Liver (tissue), 10 donors: ENCODE measurements at places on chromosomes 13 and 19. TPM values are rescaled to one million over a fixed set of nuclear protein-coding genes. Genes with fewer than 3 reads are reported as not detected.

GRCh38 chr13:43057653-43058317 is 34.4 kb downstream of the DNAJC15 start:
- no peak for DNase-seq

DNA sequence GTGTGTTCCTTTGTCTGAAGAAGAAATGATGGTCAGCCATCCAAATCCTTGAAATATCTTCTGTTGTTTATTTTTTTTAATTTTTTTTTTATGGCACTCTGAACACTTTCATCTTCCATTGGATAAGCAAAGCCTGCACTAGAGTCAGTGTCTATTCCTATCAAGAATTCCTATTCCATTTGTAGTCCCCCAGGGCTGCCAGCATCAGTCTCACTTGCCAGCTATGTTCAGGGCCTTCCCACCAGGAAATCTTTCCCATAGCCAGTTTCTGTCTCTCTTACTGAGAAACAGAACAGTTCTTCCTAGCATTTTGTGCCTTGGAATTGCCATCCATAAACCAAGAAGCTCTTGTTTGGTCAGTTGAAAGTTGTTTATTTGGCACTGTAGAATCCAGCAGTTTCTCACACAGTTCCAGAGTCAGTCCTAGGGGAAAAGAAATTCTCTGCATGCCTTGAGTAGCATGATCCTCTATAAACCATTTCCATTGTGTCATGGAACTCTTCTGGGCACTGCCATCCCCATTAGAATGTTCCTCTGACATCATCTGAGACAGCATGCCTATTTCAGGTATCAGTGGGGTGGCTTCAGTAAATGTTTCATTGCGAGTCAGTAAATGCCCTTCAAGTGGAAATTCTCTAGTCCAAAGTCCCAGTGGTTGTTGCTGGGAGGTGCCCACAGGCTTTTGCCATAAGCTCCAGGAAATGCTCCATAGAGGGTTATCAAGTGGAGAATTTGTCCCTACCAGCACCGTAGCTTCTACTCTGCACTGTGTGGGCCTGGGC is 18.7 kb upstream of the SPRYD7 start:
- DNase-seq, result no peak

DNA sequence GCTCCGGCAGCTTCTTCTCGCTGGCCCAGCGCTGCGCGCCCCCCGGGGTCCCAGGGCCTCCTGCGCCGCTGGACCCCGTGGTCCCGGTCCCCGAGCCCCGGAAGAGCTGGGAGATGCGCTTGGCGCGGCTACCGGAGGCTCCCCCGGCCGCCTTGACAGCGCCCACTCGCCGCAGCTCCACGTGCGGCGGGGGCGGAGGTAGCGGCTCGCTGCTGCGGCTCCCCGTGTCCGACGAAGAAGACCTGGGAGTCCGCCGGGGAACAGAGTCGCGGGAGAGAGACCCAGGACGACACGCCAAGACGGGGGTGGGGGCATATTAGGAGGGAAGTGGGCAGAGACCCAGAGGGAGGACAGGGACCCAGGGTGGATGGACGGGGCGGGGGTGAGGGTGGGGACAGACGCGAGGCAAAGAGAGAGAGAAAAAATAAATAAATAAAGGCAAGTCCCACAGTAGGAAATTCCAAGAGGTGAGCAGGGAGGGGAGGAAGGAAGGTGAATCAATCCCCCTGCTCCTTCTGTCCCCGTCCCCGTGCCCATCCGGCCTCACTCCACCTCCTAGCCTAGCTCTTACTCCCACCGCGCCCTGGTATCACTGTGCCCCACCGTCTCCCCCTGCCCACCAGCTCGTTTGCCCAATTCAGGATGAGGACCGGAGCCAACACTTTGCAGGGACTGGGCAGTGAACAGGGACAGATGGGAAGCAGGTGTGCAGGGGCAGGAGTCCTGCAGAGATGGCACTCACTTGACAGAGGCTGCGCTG is 826 bp downstream of the RASIP1 start:
- peak; percentile 34 for DNase-seq

- no peak for DNase-seq
Measured at GRCh38 chr13:34155931-34156607, 338.1 kb downstream of the RFC3 start.

GRCh38 chr19:4504891-4505569 is 13.3 kb downstream of the PLIN4 start:
- DNase-seq, result no peak

- peak; percentile 47 for DNase-seq
Measured at GRCh38 chr13:40794414-40795368, 5.3 kb downstream of the SLC25A15 start.

DNA sequence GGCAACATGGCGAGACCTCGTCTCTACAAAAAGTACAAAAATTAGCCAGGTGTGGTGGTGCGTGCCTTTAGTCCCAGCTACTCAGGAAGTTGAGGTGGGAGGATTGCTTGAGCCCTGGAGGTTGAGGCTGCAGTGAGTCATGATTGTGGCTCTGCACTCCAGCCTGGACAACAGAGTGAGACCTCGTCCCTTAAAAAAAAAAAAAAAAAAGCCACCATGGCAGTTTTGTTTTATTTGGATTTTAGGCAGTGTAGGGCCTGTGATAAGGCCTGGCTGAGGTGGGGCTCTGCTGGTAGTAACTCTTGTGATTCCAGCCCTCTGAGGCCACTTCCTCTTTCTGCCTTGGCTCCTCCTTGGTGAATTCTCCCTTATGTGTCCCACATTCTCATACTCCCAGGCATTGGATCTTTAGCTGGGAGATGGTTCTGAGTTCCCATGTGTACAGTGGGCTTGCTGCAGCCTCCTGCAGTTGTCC is 39.2 kb downstream of the GATAD2A start:
- DNase-seq, result no peak

- no peak for DNase-seq
Measured at GRCh38 chr19:3110126-3110825, 16.1 kb downstream of the GNA11 start.

GRCh38 chr19:38693380-38694223 is 46.2 kb downstream of the ACTN4 start:
- no peak for DNase-seq

- DNase-seq, result no peak
Measured at GRCh38 chr13:110403315-110403714, 96.2 kb downstream of the COL4A2 start.

DNA sequence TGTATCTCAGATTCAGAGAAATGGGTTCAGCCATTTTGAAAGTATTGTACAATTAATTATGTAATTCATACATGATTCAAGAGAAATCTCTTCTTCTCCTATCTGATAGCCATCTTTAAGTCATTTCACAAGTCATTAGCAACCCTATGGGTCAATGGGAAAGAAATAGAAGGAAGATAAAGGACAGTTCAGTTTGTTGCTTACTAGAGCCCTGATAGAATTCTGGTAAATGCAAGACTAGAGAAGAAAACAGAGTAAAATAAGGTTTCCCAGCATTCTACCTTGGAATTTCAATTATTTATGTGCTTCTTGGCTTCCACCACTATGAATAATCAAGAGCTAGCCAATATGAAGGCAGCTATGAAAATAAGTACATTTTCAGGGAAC is 117.7 kb downstream of the LHFPL6 start:
- DNase-seq, result no peak

DNA sequence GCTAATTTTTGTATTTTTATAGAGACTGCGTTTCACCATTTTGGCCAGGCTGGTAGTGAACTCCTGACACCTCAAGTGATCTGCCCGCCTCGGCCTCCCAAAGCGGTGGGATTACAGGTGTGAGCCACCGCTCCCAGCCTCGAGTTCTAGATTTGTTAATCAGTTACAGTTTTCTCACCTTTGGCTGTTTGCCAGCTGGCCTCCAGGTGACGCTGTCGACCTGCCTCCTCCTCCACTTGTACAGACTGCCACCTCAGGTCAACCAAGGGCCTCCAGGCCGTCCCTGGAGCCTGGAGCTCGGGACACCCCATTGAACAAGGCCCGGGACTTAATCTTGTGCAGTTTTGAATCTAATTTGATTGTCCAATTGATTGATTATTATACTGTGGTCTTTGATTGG is 45.5 kb downstream of the IER2 start:
- DNase-seq, result peak; percentile 68

GRCh38 chr19:18710186-18710585 is 26.7 kb downstream of the CRTC1 start:
- no peak for DNase-seq

- no peak for DNase-seq
Measured at GRCh38 chr19:58037927-58038687, 4.3 kb downstream of the ZSCAN1 start.

DNA sequence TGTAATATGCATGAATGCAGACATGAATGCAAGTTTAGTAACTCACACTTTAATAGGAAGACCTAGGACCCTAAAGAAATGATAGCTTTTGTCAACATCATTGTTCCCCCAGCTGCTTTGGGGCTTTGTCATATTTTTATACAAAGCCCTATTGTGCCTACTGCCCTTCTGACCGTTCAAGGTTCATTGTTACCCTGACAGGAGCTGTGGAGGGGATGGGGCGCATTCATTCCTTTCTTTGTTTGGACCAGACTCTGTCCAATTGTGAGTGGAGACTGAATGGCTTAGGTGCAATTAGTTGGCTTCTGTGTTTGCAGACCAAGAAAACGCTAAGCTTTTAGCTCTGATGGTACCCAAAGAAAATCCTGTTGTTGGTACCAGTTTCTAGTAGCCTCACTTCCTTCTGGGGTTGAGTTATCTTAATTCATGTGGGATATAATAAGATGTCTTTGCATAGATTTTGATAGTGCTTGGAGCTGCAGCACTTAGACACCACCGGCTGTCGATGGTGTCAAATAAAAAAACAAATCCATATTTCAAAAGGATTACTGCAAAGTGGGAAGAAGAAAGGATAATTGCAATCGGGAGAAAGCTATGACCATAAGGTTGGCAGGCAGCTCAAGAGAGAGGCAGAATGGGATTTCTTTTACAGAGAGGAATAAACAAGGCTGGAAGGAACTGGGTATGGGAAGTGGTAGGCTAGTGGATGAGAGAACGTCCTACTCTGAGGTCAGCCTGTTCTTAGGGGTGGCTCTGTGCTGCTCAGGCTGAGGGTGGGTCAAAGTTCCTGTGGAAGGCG is 133.9 kb upstream of the TMTC4 start:
- no peak for DNase-seq

GRCh38 chr19:47226426-47227351 is 4.3 kb downstream of the BBC3 start:
- DNase-seq, result peak; percentile 63

DNA sequence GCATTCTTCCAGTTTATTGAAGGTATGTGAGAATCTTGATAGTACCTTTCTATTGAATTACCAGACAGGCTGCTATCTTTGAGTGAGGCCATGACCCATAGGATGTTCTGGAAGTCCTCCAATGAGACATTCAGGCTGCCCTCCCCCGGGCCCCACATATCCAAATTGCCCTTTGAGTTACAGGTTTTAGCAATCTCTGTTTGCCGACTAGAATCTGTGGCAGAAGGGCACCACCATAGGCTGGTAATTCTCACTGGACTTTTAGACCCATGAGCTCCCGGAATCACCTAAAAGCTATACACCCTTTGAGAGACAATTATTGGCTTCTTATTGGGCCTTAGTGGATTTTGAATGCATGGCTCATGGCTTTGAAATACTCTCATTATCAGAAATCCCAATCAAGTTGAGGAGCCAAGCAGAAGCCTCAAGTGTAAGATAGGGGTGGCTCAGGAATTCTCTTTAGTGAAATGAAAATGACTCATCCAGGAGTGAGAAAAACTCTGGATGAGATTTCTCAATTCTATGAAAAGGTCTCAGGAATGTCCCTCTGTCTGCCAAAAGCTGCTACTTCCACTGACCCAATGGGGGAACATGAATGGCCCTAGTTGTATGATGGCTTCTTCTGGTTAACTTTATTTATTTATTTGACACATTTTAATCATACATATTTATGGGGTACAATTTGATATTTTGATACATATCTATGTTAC is 172.1 kb upstream of the CSNK1A1L start:
- DNase-seq, result no peak

GRCh38 chr19:10662384-10663251 is 8.5 kb downstream of the ILF3 start:
- no peak for DNase-seq

GRCh38 chr13:26895081-26895807 is 134.7 kb upstream of the GPR12 start:
- no peak for DNase-seq

GRCh38 chr13:109154966-109155761 is 525.8 kb downstream of the MYO16 start:
- DNase-seq, result no peak

DNA sequence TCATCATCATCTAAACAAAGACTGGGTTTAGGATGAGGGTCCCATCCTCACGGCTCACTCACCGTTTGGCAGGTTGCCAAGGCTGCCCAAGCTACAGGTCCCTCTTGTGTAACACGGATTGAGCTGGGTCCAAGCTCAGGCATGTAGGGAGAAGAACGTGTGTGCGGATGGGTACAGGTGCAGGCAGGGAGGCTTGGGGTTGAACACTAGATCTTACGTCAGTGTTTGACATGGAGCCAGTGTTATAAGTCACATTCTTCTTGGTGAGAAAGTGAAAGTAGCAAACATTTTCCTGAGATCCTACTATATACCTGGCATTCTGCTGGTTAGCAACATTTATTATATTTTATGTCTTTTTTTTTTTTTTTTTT is 136.8 kb upstream of the RNF113B start:
- no peak for DNase-seq

DNA sequence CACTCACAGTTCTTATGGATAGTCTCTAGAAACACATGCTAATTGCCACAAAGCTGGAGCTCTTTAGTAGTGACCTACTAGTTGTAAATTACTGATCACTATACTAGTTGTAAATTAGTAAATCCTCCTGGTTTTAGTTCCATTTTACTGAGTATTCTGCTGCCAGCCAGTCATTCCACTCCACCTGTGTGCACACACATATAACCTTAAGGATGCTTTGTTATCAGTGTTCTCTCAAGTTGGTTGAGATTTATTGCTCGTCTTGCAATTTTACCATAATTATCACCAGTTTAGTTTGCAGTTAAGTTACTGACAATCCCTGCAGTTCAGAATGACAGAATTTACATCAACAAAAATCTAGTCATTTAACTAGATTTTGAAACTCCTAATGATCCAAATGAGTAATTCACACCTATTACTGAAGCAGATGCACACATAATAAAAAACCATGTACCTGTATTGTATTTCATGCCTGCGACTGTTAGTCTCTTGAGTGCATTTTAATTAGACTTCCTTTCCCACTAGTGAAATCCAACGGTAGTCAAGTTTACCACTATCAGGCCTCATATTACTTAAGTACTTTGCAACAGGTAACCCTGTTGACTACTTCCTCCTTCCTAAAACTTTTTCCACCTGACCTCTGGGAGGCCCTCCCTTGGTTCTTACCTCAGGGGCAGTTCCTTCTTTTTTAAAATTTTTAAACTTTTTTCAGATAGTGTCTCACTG is 7.6 kb downstream of the TPT1 start:
- DNase-seq, result no peak

NXNL1 gene
- total RNA-seq, result not detected

CEACAM21 gene
- 1.8 TPM for total RNA-seq

SLC1A5 gene
- 6.2 TPM for total RNA-seq

LSM4 gene
- total RNA-seq, result 100 TPM

SLC25A15 gene
- total RNA-seq, result 106 TPM

RXFP2 gene
- total RNA-seq, result not detected

SYCN gene
- not detected for total RNA-seq

ZNF627 gene
- total RNA-seq, result 7.6 TPM

PIN1 gene
- 44.1 TPM for total RNA-seq

GSX1 gene
- not detected for total RNA-seq

URI1 gene
- 29.5 TPM for total RNA-seq

SOX1 gene
- not detected for total RNA-seq

KCNRG gene
- 1.9 TPM for total RNA-seq
